ENCODE measurements at places on chromosomes 2 and 18.

- DNase-seq = no peak
Observed at GRCh38 chr2:33158482-33159003, 211.8 kb downstream of the LTBP1 start.

GRCh38 chr18:60831971-60832370, 459.4 kb upstream of the MC4R start:
- DNase-seq = no peak

DNA sequence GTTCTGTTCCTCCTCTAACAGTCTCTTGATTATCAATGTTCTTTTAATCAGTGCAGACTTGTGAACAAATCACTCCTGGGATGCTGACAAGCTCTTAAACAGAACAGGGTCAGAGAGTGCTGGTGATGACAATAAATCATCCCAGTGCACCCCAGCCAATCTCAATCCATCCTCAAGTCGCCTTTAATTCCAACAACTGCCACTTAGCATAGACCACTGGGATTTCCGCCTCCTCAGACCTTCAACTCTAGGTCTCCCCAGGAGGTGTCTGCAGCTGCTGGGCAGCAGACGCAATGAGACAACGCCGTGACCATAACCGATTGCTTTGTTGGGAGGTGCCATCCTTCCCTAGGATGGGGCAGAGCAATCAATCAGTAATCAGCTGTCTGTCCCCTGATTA, 184.2 kb upstream of the ACAA2 start:
- DNase-seq = no peak

GRCh38 chr2:148553332-148553887, 91.1 kb upstream of the EPC2 start:
- no peak for DNase-seq

GRCh38 chr2:200746301-200746700, 65.4 kb upstream of the BZW1 start:
- no peak for DNase-seq

- no peak for DNase-seq
Observed at GRCh38 chr2:111665011-111665410, 219.0 kb downstream of the ANAPC1 start.

GRCh38 chr18:24500217-24500616, 39.8 kb downstream of the HRH4 start:
- no peak for DNase-seq

DNA sequence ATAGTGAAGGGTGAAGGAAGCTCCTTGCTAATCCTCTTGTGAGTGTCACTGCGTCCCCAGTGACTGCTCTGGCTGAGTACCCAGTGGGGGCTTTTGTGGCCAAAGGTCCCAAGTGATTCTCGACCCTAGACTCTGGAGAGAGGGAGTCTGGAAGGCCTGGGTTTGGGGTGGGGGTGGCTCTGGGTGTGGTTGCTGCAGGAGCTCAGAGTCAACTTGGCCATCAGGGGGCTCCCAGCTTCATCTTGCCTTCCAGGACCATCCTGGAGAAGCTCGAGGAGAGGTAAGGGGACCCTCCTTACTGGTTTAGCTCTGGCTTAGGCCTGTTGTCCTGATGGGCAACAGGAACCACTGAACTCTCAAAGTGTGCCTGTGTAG, 592 bp downstream of the PSD4 start:
- no peak for DNase-seq

DNA sequence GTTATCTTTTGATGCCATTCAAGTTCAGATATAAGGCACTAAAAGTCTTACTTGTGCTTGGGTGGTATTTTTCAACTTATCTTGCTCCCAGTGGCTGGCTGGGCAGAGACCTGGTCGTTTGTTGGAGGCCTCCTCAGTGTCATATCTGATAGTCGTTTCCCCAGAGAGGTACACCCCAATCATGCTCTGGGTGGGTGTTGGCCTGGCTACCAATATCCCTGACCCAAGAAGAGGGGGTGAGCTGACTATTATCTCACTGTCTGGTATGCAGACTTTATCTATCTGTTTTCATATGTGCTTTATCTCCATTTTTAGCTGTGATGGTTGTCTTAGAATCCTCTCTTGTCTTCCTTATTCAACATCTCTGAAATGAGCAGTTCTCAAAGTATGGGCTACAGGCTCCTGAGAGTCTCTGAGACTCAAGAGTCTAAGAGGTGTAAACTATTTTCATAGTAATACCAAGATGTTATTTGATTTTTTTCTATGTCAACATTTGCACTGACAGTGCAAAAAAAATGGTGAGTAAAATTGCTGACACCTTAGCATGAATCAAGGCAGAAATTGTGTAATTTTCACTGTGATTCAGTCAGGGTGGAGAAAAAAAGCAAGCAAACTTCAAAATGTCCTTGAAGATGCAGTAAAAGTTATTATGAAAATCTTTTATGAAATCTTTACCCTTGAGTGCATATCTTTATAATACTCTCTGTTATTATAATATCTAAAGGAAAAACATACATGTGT, 12.3 kb upstream of the PLEK start:
- DNase-seq = no peak

DNA sequence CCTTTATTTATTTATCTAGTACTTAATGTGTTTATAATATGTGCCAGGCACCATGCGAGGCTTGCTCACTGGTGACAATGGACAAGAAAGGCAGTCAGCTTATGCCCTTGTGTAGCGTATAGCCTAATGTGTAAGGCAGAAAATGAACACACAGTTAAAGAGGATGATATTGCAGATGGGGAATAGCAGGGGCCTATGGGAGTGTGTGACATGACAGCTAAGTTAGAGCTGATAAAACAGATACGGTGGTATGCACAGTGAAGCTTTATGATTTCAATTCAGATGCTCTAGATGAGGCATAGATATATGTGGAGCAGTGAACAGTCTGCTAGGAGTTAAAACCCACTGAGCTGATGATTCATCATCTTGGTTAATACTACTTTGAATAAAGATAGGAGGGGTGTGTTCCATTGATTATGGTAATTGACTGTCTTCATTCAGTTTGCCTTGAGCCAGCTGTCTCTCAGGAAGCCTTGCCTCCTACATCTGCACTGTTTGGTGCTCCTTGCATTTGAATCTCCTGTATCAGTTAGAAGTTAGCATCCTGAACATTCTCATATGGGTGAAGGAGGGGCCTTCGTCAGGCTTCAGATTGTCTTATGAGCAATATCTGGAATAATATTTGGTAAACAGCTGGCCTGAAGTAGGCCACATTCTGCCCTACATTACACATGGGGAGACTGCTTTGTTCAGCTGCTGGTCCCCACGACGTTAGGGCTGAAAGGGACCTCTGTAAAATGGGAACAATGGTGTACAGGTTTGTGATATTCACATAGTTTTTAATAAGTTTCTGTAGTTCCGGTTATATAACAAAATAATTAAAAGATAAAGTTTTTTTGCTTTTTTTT, 13.2 kb downstream of the MAP4K4 start:
- no peak for DNase-seq

DNA sequence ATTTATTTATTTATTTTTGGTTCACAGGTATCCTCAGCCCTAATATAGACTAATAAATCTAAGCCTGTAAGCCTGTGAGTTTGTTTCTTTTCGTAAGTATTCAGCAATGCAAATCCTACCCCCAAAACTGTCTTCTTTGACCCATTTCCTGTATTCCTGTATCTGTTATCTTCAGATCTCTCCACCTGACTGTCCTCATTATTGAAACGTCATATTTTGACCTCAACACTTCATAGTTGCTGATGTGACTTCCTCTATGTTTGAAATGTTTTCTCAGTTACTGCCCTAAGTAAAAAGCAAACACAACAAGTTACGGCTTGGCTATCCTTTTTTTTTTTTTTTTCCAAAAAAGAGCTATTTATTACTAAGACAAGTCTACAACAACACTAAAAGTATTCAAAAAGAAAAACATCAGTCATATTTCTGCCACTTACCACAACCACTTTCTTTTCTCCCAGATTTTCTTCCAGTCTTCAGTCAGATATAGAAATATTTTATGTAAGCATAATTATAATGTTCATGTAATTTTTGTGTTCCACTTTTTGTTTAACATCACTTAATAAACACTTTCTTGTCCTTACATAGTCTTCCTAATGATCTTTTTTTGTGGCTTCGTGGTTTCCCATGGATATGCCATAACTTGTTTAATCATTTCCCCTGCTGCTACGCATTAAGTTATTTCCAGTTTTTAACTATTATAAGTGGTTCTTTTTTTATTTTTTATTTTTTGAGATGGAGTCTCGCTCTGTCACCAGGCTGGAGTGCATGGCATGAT, 45.0 kb upstream of the EML4 start:
- DNase-seq = no peak

GRCh38 chr18:22560797-22561196, 143.1 kb upstream of the CTAGE1 start:
- DNase-seq = no peak

- no peak for DNase-seq
Observed at GRCh38 chr2:201642086-201642578, 1.2 kb downstream of the TMEM237 start.

DNA sequence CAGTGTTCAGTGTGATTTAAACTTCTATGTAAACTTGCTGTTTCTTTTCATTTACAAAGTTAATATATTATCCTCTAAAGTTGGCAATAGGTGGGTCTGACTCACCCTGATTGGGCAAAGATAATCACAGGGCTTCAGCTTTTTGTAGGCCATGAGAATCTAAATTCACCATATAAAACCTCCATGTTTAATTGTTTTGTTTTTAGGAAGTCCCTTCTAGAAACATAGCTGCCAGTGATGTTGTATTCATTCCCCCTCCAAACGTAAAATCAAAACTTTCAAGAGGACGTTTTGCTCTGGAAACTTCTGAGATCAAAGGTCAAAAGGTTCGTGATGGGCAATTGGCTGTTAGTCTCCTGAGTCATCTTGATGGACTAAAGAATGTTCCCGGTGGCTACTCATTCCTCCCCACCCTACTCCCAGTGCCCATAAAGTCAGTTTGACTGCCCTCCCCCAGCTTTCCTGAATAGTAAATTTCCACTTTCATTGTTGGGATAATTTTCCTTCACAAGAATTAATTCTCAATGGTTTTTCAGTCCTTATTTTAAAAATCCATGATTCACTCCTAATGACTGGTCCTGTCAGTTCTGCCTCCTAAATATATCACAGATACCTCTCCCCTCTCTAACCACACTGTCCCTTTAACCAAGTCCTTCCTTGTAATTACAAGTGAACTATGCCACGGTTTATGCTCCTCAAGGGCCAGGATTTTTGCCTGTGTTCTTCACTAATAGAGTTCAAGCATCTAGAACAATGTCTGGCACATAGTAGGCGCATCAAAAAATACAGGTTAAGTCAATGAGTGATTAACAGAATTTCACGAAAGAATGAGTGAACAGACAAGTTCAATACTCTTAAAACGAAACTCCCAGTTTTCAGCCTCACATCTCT, 164.4 kb upstream of the VRK2 start:
- no peak for DNase-seq

GRCh38 chr2:122884889-122885288, 1129.4 kb downstream of the TSN start:
- no peak for DNase-seq

- DNase-seq = no peak
Observed at GRCh38 chr2:107669335-107669734, 157.4 kb upstream of the RGPD4 start.

GRCh38 chr2:21944536-21944935, 820.8 kb downstream of the TDRD15 start:
- DNase-seq = no peak

DNA sequence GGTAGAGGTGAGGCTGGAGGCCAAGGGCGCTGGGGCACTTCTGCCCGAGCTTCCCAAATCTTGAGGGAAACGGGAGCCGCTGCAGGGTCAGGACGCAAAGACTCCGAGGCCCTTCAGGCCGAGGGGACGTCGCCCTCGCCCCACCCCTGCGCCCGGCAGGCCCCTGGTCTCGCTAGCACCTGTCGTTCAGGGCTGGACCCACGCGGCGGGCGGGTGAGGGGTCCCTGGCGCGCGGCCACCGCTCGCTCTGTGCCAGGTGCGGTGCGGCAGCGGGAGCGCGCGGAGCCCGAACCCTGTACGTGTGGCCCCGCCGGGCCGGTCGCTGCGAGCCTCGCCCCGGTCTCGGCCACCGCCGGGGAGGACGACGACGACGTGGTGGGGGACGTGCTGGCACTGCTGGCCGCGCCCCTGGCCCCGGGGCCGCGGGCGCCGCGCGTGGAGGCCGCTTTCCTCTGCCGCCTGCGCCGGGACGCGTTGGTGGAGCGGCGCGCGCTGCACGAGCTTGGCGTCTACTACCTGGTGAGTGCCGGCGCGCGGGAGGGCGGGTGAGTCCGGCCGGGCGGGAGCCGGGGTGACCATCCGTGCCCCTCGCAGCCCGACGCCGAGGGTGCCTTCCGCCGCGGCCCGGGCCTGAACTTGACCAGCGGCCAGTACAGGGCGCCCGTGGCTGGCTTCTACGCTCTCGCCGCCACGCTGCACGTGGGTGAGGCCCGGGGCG, 4.9 kb downstream of the ERFE start:
- DNase-seq = no peak

DNA sequence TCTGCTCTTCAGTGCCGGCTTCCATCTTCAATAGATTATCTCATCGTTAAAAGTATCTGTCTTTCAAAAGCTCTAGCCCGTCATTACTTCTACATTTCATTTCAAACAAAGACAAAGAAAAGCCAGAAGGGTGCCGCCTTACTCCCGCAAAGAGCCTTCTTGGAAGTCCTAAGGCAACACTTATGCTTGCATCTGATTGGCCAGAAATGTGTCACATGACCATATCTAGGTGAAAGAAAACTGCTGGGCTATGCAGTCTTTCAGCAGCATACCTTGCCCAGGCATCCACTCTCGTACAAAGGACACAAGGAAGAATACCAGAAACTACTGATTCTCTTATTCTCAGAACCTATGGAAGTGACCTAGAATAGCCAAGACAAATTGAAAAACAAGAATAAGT, 217.1 kb upstream of the SLC35G4 start:
- DNase-seq = no peak

- DNase-seq = no peak
Observed at GRCh38 chr2:158407031-158407430, 49.5 kb downstream of the CCDC148 start.

- DNase-seq = no peak
Observed at GRCh38 chr2:46812361-46813019, 103.1 kb downstream of the MCFD2 start.

DNA sequence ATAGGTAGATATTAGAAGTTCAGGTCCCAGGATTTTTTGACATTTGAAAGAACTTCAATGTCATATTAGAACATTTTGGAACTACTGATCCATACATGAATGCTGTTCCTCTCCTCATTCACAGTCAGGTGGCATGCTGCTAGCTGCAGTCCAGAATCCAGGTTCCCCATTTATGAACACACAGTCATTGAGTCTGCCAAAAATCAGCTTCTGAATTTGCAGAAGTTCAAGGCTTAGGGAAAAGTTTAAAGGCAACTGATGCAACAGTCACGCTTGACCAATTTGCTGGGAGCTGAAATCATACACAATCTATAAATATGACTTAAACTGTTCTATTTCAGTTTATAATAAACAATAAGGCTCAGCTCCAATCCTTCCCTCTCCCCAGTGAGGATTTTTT, 17.3 kb upstream of the TTR start:
- DNase-seq = no peak

GRCh38 chr2:172361840-172362239, 65.5 kb upstream of the ITGA6 start:
- DNase-seq = no peak

DNA sequence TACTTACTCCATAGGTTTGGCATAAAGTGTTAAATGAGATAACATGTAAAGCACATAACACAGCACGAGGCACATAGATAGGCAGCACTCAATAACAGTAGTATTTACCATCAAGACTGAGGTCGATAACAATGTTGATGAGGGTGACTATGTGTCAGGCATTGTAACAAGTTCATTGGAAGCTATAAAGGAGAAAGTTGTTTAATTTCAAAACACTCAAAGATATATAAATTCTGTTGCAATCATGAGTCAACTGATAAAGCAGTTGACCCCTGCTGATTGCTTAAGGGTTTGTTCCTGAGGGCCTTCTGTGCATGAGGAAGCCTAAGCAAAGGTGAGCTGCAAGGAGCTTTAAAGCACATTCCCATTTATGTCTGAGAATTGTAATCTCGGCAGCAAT, 760.5 kb downstream of the SATB2 start:
- no peak for DNase-seq
